ENCODE measurements at places on chromosomes 1 and 21. TPM values are rescaled to one million over a fixed set of nuclear protein-coding genes. Genes with fewer than 3 reads are reported as not detected.

GRCh38 chr21:34363733-34364132 lies at the start of gene KCNE2:
Gene KCNE2, plus strand, starts transcription at chr21:34364006. Its CDS starts 6,473 bp downstream, at chr21:34370479.
- DNase-seq: peak; percentile 8

- peak; percentile 90 for DNase-seq
These were observed 114.7 kb upstream of the IRF2BP2 start for GRCh38 chr1:234724516-234725176.

DNA sequence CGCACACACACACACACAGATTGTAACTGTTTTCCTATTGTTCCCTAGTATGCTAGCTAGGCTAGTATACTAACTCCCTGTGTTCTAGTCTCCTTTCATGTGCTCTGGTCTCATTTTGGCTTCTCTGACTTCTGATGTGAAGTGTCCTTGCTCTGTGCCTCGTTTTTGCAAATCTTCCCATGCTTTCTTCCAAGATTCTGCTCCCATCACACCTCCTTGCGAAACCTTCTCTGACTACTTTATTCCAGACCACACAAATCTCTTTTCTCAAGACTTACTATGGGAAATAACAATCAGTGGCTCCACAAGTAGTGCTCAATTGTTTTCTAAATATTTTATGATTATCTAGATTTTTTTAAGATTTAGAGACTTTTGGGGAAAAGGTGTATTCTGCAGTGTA lies 10.3 kb downstream of the PRRX1 start:
- no peak for DNase-seq

DNA sequence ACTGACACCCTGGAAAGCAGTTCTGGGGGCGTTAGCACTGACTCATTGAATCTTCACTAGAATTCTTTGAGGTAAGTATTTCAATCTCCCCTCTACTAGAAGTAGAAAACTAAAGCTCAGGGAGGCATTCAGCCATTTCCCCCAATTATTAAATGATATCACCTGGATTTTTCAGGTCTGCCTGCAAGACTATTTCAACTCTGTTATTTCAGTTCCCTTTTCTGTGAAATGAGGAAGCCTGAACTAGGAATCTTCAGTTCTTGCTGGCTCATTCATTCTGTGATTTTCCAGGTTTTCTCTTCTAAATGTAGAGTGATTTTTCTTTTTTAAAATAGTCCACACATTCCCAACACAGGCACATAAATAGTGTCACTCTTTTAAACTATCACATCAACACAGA lies 337.0 kb upstream of the NR5A2 start:
- DNase-seq: no peak

- DNase-seq: no peak
These were observed 217.3 kb upstream of the SGIP1 start for GRCh38 chr1:66316464-66317247.

GRCh38 chr1:11700601-11701467 lies 9.3 kb downstream of the DRAXIN start:
- DNase-seq: no peak

GRCh38 chr1:29426701-29427279 lies 190.5 kb downstream of the PTPRU start:
- DNase-seq: peak; percentile 44

- DNase-seq: no peak
These were observed 15.6 kb upstream of the CSF1 start for GRCh38 chr1:109894823-109895719.

DNA sequence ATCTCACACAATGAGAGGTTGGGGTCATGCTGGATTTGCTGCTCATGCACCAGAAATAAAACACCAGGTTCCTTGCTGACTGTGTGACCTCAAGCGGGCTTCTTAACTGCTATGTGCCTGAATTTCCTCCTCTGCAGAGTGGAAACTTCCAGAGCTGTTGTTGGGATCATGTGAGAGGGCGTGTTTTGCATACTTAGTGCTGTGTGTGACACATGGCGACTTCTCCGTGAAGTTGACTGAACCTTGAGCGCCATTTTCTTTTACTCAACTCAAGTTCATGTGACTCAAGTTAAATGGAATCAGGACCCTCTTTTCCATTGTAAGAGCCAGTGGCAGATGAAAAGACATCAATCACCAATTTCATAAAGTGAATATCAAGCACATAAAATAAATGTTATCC lies 224.0 kb downstream of the KIF26B start:
- DNase-seq: no peak

DNA sequence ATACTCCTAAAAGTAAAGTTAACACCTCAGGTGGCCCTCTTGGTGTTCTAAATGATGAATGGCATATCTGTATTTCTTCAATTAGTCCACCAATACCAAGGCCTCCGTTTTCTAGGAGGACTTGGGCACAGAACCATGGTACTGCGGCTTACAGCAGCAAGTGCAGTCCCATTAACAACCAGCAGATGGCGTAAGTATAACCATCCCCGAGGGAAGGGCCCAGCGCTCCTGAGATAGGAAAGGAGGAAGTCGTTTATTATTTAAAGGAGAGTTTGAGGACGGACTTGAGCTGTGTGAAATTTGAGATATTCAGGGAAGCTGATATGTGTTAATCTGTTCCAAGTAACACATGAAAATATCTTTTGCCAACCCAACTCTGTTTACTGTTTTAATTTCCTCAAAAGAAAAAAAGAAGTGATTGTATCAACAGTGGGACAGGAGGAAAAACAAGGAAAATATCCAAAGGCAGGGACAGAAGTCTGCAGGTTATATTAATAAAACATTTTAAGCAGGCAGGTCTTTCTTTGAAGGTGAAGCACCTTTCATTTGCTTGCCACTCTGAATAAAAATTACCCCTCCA lies 37.7 kb upstream of the KCNJ15 start:
- DNase-seq: peak; percentile 70

DNA sequence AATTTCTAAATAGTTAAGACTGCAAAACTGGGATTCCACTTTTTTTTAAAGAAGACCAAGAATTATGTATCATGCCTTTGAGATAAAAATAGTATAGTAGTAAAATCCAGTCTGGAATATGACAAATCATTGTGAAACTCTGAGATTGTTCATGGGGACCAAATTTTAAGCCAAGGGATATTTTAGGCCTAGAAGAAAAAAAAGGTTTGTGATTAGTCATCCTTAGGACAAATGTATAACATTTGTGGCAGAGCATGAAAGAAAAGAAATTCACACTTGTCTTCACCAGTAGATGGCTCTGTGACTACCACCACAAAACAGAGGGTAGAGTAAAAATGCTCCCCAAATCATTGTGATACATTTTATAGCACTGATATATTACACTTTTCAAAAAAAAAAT lies 226.1 kb downstream of the KCTD3 start:
- DNase-seq: no peak

DNA sequence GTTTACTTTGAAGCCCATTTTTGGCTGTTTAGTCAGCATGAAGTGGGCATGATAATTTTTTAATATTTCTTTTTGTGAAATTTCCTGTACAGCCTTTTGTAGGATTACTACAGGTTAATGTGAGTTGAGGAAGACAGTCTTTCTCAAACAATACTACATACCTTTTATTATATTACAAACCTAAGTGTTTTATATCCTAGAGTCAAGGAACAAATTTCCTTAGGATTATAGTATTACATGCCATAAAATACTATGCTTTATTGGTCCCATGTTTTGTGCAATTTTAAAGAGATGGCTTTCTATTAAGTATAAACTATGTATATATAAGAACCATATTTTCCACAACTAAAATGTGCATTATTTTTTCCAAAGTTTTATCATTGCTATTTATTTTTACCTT lies 9.2 kb upstream of the CHAF1B start:
- DNase-seq: no peak

DNA sequence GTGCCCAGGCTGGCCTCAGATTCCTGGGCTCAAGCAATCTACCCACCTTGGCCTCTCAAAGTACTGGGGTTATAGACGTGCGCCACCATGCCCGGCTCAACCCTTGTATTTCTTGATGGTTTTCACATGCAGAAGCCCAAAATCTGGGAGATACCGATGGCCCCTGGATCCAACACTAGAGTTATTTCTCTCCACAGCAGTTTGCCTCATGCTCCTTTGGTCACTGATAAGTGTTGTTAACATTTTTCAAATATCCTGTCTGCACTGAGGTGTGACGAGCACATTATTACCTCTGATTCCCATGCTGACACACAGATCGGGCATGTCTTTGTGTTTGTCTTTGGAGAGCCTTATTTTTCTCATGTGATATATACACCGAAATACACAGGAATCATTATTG lies 107.0 kb downstream of the KIF26B start:
- no peak for DNase-seq

- DNase-seq: no peak
These were observed 36.3 kb downstream of the GABPB2 start for GRCh38 chr1:151106894-151107293.

DNA sequence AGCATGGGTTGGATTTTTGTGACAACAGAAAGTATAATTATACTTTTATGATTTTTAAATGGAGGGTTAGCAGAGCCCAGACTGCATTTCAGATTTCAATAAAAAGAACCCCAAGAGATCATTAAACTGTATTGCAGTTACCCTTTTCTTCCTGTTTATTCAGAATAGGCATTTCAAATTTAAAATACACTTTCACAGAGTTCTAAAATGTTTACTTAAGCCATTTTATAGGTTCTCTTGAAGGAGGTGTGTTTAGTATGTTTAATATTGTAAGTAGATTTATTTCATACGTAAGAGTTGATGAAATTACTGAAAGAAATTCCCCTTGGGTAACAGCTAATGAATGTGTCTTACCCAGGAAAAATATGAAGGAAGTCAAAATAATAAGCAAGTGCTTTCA lies 17.4 kb downstream of the UAP1 start:
- DNase-seq: no peak

DNA sequence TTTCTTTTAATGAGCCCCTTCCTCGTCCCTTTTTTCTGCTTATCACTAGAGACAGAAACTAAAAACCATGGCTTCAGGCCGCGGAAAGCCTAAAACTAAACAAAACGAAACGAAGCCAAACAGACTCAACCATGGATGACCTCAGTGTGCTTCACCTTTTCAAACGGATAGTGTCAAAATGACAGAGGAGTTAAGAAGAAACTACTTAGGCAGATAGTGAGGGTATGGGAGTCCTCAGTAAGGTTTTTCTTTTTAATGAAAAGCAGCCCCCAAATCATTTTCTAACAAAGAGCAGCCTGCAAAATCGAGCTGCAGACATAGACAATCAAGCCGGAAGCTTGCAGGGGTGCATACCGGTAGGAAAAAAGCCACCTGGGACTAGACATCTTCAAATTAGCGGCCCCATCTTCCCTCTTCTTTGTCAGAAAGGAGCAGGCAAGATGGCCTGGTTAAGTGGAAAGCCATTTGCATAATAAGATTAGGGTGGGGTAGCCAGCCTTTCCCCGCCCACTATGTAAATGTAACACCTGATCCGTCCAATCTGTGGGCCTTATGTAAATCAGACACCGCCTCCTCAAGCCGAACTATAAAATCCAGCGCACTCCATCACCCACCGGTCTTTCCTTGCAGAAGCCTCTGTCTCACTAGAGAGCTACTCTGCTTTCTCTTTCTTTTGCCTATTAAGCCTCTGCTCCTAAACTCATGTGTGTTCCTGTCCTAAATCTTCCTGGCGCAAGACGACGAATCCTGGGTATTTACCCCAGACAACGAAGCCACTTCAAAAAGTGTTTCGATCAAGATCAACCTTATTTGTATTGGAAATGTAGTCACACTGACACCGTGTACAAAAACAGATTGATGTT lies 6.2 kb upstream of the ERO1B start:
- DNase-seq: no peak

DNA sequence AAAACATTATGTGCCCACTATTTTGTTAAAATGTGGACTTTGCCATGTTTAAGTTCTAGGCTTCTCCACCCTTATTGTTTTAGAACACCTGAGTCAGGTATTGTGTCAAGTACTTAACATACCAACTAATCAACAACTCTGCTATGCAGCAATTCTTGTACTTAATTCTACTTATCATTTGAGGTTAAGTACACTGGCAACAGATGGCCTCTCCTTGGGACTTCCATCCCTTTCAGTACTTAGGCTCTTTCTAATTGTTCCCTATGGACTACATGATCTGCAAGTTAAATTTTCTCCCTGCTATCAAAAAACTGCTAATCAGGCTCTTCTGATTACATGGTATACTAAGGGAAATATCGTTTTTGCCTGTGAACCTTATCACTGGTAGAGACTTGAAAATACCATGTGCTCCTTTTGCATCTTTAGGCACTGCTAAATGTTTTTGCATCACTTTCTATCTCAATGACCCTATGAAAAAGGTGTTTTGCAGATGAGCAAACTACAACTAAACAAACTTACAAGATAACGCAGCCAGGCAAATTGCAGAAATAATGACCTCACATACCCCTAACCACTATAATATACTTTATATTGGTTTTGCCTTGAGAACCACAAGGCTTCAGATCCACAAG lies 18.9 kb downstream of the SFPQ start:
- DNase-seq: no peak

GRCh38 chr1:99849413-99849743 lies 783 bp upstream of the AGL start:
- no peak for DNase-seq

- DNase-seq: no peak
These were observed 143.9 kb upstream of the FMN2 start for GRCh38 chr1:239947801-239948200.

GRCh38 chr1:89799495-89799894 lies 21.3 kb upstream of the LRRC8D start:
- DNase-seq: no peak

DNA sequence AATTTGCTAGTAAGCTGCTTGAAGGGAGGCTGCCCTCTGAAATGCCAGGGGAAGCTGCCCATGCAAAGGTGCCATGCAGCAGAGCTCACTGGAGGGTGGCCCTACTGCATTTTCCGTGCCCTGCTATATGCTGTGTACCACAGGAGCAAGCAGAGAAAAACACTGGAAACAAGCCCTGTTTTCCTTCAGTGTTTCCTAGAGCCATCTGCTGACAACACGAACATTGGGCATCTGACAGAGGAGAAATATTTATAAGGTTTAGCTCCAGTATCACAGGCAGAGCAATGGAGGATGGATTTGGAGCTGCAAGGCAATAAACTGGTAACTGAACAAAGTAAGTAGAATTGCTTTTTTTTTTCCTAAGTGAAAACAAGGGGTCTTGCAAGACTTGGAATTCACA lies 198.4 kb downstream of the USP25 start:
- no peak for DNase-seq

- peak; percentile 89 for DNase-seq
These were observed 559 bp upstream of the AGRN start for GRCh38 chr1:1019122-1019999.

Gene TRIM46
- total RNA-seq: 0.23 TPM

Gene IL6R
- 171 TPM for total RNA-seq

Gene UBE4B
- total RNA-seq: 21.6 TPM

Gene FAM72A
- 0.23 TPM for total RNA-seq

Gene TNFAIP8L2
- total RNA-seq: 0.96 TPM

Gene SH3BGR
- 5.8 TPM for total RNA-seq

Gene ACTA1
- not detected for total RNA-seq

Gene PROK1
- not detected for total RNA-seq

Gene AKIRIN1
- 24.2 TPM for total RNA-seq

Gene SPATA46
- total RNA-seq: not detected

Gene ADGRL2
- total RNA-seq: 36.5 TPM
